ENCODE measurements at places on chromosomes 7 and 10.

GRCh38 chr10:71968553-71969474 lies 4.6 kb downstream of the CHST3 start:
- DNase-seq: no peak

DNA sequence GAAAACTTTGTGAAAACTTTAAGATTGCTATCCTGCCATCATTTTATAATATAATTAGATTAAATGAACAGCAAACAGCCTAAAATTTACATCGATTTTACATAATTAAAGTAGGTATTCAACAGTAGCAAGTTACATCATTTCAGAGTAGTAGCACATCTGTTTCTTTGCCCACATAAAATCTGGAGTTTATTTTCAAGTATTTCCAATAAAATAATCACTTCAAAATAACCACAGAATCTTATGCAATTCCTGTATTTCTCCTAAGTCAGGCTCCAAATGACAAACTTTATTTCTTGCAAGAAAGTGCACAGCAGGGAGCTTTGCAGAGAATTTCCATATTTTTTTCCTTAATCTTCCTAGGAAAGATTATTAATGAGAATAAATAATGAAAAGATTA lies 82.6 kb downstream of the CUBN start:
- no peak for DNase-seq

DNA sequence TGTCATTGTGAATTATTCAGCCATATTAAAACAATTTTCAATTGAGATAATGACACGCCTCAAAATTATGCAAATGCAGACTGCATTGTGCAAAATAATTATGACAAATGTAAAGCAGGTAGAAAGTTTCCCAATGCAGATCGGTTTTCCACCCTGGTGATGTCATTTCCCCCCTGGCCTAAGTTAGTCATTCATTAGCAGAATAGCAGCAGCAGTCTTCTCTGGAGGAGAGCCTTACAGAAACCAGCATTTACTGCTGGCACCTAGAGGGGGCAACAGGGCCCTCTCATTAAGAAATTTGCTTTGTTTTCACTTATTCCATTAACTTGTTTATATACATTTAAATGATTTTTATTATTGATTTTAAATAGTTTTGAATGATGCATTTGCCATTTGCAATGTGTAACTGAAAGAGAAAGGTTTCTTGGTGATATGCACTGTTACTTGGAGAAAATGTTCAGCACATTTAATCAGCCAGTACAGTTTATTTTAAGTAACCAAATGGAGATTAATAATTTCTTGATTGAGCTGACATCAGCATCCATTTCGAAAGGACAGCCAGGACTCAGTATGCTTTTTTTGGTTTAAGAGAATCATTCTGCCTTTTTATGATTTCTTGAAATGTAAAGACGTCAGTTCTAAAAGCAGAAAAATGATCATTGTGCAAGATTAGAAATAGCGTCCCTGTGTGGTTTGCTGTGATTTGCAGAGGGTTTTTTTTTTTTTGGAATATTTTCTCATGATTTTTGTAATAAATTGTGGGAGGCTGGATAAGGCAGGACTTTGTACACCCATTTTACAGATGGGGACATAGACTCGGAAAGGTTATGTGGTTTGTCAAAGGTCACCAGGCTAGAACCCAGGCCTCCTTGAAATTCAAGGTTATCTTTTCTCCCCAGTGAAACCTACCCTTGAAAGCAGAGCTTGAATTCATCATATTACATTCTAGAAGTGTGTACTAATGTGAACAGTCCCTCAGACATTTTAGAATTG lies 3.5 kb downstream of the ARID5B start:
- DNase-seq: no peak

DNA sequence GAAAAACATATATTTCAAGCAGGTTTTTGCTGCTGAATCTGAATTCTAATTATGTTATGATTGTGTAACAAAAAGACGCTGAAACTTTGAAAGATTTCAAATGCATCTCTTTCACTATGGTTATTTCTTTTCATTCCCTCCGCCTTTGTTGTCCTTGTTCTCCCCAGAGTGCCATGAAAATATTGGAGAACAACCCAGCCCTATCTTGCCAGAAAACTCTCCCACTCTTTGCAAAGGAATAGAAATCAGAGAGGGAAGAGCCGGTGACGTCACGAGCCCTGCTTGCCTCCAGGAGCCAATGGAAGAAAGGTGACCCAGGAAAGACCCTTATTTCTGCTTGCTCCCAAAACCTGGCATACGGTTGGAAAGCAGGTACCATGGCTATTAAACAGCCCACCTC lies 3.4 kb downstream of the GFRA1 start:
- no peak for DNase-seq

DNA sequence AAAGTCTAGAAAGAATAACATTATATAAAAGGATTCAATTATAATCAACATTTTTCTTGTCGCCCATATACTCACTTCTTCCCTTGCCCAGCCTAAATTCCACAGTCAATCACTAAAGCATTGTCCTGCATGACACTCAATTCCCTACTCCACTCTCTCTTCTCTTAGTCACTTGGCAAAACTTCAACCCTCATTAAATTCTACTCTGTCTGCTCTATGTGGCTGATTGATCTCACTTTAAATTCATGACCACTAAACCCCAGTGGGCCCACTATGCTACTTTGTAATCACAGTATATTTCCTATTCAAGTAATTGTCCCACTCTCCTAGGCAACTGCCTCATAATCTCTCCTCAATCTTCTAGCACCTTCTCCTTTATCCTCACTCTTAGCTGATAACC lies 54.1 kb downstream of the MTERF1 start:
- no peak for DNase-seq

DNA sequence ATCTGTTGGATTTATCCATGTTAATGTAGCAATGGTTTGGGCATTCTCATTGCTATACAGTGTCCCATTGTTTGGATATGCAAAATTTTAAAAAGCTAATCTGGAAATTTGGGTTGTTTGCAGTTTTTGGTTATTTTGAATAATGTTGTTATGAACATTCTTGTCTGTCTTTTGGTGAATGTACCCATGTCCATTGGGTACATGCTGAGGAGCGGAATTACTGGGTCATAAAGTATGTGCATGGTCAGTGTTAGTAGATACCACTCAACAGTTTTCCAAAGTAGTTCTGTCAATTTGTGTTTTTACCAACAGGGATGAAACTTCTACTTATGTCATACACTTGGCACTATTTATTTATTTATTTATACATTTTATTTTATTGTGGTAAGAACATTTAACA lies 153.9 kb downstream of the LRMDA start:
- no peak for DNase-seq

DNA sequence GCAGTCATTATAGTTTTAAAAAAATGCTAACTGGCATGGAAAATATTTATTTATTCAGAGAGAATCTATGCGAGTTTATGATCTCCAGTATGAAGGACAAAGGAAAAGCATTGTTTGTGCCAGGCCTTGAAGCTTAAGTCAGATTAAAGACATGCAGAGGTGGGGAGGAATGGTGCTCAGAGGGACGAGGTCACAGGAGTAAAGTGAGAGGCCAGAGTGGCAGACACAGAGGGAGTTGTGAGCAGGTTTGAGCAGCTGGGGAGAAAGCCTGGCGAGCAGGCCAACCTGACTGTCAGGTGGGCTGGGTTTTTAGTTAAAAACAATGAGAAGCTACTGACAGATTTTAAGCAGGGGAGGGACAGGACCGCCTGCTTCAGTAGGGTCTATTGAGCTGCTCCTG lies 6.8 kb upstream of the CCNY start:
- DNase-seq: no peak

GRCh38 chr10:33712825-33713224 lies 378.4 kb upstream of the NRP1 start:
- DNase-seq: no peak

GRCh38 chr10:92965314-92965713 lies 95.3 kb upstream of the CYP26C1 start:
- no peak for DNase-seq

- peak; percentile 15 for DNase-seq
Observed at GRCh38 chr7:50661345-50662040, 96.3 kb upstream of the DDC start.

GRCh38 chr10:47424231-47424630 lies 40.1 kb upstream of the ZNF488 start:
- DNase-seq: no peak

DNA sequence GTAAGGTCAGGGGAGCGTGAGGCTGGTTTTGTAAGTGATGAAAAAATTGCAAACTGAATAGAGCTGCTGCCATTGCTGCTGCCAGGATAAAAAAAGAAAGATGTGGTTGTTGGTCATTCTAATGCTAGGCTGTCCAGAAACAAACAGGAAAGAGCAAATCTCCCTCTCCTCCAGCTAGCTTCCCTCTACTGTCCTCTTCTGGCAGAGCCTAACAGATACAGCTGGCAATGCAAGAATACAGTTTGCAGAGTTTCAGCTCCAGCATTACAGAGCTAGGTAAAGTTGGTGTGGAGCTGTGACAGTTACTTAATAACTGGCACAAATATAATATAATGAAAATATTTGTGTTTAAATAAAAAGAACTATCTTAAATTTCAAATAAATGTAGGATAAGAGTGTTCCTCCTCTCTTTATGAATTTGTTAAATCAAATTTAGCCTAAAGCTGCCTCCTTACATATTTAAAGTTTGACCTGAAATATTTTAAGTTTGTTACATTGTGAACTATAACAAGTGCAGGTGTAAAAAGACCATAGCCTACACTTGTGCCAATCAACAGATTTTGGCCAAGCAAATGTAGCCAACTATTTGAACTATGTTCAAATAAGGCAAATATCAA lies 407.7 kb downstream of the SH2D4B start:
- no peak for DNase-seq

GRCh38 chr10:101286248-101287046 lies 57.2 kb upstream of the LBX1 start:
- DNase-seq: no peak

DNA sequence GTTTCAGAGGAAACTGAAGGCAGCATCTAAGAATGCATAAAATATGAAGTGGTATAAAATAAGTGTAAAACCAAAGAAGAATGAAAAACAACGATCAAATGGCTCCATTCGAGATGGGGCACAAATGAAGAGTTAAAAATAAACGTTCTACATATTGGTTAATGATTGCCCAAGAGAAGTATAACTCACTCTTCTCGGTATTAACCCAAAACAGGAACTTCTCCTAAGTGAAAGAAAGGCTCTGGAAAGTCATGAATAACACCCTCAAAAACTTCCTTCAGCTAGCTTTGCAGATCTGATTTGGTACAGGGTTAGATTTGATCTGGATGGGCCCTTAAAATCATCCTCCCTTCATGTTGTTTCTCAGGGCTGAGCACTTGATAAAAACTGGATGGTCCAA lies 94.3 kb upstream of the ADO start:
- DNase-seq: no peak

DNA sequence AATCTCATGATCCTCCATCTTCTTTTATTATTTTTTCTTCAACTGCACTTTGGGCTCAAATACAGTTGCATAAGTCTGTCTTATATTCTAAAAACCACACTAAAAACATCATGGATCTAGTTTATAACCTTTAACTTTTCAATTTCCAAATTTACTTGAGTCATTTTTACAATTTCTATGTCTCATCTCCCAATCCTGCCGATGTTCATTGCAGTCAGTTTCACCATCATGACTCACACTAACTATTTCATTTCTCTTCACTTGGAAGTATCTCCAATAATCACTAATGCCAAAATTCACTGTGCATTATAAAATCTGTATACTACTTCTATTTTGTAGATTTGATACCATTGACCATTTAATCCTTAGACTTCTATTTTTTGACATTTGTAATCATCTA lies 806.9 kb upstream of the SORCS1 start:
- no peak for DNase-seq

GRCh38 chr10:102611514-102612087 lies 32.7 kb upstream of the TRIM8 start:
- no peak for DNase-seq

DNA sequence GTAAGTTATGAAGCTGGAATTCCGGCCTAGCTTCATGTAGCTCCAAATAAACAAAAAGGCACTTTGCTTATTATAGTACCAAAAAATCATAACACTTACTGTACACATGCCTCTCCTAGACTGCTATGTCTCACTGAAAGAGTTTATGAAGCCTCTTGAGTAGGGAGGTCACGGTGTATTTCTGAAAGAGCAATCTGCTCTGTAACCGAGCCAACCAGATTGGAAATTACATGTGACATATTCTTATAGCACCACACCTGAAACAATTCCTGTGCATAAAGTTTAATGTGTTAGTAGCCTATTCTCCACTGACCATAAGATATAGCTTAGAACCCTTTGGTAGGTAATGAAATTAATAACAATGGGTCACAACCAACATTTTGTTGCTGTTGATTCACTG lies 1.3 kb upstream of the FAM3C start:
- no peak for DNase-seq

DNA sequence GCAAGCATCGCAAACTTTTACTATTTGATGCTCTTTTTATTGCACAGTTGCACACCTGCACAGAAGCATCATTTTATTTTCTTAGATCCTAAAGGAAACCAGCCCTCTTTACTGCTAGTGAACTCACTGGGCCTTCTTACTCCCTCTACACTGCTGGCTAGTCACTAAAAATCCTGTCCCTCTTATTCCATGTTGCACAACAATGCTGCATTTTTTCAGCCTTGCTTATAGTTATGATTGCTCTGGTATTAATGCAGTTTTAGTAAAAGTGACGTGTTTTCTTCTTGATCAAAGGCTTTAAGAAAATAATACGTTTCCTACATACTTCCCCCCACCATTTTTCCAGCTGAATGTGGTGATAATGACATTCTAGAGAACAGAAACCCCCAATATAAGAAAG lies 132.9 kb upstream of the FAM3C start:
- DNase-seq: no peak

- DNase-seq: no peak
Observed at GRCh38 chr10:124229201-124229988, 136.0 kb upstream of the CHST15 start.

DNA sequence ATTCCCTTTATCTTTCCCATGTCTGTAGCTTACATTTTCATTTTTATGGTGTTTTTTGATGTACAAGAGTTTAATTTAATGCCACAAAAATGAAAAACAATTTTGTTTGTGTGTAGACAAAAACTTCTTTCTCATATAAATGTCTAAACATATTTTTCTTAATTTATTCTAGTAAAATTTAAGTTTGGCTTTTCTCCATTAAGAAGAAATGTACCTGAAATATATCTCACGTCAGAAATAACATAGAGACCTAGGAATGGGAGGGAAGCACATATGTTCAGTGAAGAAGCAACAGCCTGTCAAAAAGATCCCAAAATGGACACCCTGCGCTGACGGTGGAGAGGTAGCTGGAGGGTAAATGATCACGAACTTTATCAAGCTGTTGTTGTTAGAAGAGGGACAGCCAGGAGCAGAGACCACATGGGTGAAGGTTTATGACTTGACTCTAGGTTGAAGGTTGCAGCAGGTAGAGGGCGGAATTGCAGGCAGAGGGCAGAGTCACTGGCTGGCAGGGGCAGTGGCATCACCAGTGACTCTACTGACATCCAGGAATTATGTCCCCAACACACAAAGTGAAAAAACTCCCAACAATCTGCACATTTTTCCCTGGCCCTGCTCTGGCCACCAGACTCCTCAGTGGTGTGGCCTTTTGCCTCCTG lies 225.9 kb upstream of the PRSS58 start:
- DNase-seq: no peak

DNA sequence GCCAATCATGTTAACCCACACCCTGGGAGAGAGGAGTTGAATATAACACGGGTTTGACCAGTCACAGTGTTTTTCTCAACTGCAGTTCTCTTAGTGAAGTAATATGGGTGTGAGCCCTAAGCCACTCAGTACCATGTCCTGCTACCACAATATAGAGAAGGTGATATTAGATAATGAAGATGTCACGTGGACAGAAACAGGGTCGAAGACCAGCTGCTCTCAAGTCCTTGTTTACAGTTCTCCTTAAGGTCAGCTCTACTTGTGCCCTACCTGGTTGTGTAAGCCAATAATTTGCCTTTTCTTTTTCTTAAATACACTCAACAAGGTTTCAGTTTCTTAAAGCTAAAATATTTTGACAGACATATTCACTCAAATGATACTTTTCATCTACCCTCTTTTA lies 128.3 kb upstream of the POT1 start:
- no peak for DNase-seq

Measured in activated effector memory CD4-positive, alpha-beta T cell treated with Interleukin-2 at 50 U/mL for 16 hours (primary cell).